EH (cell line): ENCODE measurements at places on chromosomes 13 and 19.

GRCh38 chr19:3719868-3720267 lies 11.7 kb downstream of the TJP3 start:
- DNase-seq, result no peak

DNA sequence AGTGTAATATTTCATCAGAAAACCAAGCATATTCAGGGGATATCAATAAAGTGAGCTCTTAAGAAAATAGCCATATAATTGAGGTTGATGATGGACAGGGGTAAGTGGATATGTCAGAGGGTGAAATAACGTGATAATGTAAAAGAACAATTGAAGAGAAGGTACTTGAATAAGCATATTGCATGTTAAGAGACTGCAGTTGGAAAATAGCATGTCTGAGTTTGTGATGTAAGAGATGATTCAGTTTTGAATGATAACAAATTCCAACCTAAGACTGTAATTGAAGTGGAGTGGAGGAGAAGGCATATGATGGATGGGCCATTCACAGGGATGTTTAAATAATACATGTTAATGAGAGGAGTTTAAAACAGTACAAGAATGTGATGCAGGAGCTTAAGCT lies 1633.5 kb downstream of the SLITRK1 start:
- DNase-seq, result no peak

GRCh38 chr13:25901460-25902376 lies 150.1 kb downstream of the SHISA2 start:
- no peak for DNase-seq

DNA sequence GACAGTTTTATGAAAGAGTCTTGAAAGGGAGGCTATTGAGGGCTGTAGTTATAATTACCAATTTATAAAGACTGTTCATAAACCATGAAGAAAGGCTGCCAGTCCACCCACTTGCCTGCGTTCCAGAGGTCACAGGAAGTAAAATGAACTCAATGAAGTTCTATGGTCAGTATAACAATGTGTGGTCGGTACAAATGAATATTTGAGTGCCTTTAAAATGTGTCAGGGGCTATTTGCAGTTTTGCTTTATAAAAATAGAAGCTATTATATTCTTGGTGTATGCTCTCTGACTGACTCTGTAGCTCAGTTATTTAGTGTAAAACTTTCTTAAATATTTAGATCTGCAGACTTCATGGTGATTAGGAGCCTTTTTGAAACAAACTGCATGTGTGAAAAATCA lies 47.0 kb downstream of the ESD start:
- peak; percentile 73 for DNase-seq

DNA sequence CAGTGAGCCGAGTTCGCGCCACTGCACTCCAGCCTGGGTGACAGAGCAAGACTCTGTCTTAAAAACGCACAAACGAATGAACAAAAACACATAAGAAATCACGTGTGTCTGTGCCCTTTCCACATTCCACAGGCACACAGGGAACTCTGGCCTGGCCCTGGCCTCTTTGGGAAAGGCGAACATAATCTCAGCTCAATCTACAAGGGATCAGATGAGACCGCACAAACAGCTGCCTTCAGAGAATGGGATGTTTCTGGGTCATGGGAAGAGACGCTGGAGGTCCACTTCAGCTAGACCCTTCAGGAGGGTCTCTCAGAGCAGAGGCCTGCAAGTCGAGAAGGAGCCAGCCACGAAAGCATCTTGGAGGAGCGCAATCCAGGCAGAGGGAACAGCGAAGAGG lies 6.3 kb upstream of the CRTC1 start:
- no peak for DNase-seq

GRCh38 chr13:36817996-36818803 lies 822 bp upstream of the RFXAP start:
- DNase-seq, result no peak

- peak; percentile 99 for DNase-seq
Measured at GRCh38 chr19:13621413-13621812, 115.1 kb upstream of the CACNA1A start.

- DNase-seq, result peak; percentile 91
Measured at GRCh38 chr13:52348071-52348470, 57.9 kb downstream of the THSD1 start.

DNA sequence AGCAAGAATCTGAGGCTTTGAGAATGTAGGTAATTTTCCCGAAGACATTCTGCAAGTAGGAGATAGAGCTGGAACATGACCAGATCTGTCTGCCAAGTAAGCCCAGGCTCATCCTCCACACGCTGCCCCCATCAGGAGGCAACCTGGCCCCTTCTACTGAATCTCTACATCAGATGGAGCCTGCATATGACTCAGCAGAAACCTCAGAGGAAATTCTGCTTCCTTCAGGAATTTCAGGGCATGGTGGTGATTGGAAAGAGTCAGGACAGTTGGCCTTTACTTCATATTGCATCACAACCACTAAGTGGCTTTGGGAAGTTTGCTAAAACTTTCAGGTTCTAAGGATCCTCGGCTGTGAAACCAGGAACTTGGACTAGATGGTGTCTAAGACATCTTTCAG lies 85.2 kb downstream of the LRRC63 start:
- DNase-seq, result peak; percentile 94

DNA sequence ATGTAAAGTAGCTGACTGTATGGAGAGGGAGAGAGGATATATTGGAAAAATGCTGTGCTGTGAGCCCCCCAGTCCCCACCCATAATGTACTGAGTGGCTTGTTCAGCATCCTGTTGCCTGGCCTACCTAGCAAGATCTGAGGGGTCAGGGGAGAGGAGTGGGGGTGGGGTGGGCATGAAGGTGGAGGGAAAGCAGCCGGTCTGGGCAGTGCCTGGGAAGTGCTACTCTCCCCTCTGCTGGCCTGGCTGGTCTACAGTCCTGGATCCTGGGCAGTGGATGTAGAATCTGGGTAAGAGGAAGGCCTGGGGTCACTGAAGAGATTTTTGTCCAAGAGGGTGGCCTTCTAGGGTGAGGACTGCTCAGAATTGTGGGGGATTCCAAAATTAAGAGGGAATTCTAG lies 210.5 kb downstream of the PDS5B start:
- DNase-seq, result no peak

DNA sequence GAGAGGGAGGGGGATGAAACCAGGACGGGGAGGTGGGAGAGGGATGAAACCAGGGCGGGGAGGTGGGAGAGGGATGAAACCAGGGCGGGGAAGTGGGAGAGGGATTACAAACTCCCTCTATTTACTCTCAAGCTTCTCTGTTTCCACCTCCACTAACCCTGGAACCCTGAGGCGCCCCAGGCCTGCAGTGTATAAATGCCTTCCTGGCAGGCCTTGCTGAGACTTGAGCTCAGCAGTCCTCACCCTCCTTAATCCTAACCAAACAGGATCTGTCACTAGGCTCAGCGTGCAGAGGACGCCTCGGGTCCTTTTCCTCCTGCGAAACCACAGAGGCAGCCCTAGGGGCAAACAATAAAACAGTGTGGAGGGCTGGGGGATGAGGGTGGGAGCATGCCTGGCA lies 32.1 kb upstream of the OR1M1 start:
- no peak for DNase-seq

- DNase-seq, result no peak
Measured at GRCh38 chr19:1452802-1453524, 3.0 kb downstream of the APC2 start.
